ENCODE measurements at places on chromosomes 1 and 21.

- no peak for DNase-seq
Measured at GRCh38 chr1:119482517-119483425, 24.2 kb upstream of the HSD3B1 start.

DNA sequence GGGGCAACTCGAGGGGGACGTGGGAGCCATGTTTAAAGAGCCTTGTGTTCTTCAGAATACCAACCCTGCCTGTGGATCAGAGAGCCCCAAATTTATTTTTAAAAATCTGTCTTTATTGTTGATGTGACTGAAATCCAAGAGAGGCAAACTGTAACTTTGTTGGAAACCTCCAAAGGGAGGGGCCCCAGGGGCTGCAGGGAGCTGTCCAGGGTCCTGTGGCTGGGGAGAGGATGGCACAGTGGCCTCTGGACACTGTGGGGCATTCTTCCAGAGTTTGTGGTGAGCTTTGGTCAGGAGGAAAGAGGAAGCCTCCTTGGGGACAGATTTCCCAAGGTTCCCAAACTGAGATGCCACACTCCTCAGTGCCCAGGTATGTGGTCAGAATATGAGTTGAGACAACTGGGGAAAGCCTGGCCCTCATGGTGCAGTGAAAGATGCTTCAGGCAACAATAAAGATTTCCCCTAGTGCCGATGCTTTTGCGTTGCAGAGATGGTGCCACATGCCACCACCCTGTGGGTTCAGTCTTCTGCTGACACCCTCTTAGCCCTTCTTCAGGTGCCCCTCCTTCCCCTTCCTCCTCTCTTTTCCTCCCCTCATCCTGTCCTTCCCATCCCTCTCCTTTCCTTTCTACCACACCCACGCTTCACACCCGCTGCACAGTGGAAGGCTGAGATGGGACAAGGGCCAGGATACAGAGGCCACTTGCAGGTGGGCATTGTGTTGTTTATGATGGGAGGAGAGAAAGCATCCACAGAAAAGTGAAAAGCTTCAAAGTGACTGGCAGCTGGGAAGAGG lies 122.1 kb downstream of the UCK2 start:
- DNase-seq: no peak

DNA sequence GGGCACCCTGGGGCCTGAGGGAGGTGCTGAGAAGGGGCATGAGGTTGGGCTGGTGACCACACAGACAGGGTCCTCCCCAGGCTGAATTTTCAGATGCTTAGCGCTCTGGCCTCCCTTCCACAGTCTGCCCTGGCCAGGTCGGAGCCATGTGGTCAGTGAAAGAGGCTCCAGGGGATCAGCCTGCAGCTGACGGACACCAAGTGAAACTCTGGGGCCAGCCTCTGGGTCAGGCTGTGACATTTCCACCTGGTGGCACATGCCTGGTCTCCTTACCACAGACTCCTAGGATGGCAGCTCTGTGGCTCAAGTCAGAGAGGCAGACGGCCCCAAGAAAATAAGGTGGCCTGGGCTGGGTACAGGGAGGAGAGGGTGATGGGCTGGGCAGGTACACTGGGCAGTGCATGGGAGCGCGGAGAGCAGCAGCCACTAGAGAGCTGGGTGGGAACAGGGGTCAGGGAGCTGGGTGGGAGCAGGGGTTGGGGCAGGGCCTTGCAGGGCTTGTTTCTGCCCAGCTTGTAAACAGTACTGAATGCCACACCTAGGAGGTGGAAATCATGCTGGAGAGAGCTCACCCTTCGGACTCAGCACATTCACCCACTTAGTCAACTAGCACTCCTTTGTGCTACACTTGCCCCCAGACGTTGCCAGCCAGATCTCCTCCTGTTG lies 20.7 kb upstream of the ADARB1 start:
- DNase-seq: no peak

DNA sequence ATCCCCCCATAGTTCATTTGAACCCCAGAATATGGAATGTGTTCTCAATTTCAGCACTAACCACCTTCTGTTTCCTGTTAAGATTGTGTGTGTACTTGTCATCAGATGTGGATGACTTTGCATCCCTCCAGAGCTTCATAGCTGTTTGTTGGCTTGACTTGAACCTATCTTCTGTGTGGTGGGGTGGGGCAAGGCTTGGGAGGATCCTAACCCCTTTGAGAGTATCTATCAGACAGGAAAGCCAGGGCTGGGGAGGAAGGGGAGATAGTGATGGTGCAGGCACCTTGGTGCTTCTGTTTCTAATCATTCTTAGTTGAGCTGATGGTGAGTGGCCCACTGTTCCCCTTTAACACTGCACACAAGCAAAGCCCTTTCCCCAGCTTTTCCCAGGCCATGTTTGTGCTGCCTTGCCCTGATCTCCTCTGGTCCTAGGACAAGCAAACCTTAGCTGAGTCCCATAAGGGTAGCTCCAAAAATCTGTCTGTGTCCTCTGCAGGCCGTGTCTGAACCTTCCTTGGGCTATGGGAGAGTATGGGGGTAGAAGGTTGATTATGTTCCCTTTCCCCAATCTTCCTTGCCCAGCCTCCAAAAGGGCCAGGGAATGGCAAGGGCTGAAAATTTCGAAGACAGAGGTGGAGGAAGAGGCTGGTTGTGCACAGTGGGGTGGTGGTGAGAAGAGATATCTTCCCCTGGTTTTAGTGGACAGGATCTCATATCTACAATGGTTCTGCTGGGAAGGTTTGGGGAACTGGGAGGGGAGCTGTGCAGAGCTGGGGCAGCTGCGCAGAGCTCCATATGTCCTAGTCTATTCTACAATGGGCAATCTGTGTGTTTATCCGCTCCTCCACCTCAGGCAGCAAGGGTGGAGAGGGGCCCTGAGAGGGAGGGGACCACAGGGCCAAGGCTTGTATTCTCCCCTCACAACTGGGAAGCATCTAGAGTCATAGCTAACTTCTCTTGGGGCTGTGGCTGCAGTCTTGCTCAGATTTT lies 1.4 kb downstream of the NHLH1 start:
- no peak for DNase-seq

DNA sequence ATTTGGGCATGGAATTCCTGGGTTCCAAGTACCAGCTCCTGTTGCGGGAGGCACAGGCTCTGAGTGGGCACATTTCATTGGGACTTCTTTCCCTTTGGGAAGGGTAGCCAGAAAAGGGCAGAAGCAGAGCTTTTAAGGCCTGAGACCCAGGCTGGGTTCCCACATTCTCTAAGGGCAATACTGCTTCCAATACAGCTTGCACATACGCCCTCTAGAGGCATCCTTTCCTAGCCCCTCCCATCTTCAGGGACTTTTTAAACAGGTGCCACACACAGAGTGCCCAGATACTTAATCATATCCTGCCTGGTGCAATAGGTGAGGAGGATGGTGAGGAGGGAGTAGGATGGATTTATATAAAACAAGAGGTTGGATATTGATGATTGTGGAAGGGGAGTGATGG lies 5.7 kb downstream of the GPR88 start:
- no peak for DNase-seq

DNA sequence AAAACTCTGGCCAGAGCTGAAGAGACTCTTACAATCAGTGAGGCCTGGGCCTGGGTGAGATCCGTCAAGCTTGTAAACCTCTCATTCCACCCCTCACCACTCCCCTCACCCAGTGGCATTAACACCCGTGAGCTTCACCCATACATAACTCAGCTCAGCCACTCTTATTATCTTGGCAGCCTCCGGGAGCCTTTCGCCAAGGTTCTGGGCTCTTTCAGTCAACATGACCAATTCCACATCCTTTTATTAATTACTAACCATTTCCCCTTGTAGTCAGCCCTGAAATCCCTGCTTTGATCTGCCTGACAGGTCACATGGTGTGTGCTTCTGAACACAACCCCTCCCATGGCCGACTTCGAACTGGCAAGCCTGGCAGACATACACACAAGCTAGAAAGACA lies 134.8 kb downstream of the SETD4 start:
- no peak for DNase-seq

- DNase-seq: no peak
Measured at GRCh38 chr1:241503444-241503843, 16.1 kb downstream of the FH start.

GRCh38 chr1:45437323-45437722 lies 53.6 kb downstream of the TESK2 start:
- no peak for DNase-seq

DNA sequence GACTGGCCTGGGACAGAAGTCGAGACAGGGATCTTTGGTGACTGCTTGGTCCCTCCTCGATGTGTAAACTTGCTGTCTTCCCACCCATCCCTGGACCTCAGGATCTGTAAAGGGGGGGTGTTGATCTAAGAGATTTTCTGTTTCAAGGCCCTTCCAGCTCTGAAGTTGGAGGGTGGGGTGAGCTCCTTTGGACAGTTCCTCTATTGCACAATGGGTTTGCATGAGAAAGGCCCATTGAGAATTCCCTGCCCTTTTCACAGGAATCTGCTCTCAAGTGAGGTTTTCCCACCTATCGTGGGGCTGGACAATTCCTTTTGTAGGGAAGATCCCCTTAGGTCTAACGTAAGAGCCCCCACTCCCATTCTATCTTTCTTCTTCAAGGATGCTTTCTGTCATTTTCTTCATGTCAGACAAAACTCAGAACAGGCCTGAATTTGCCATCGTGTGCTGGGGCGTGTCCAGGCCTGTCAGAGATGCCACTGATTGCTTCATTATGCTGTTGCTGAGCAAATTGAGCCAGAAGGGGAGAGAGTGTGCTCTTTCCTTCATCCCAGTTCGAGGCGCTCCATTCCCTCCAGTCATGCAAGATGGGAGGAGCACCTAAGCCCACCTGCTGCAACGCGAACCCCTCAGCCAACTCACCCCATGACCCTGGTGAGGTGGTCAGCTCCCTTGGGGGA lies 149.9 kb upstream of the IGSF21 start:
- no peak for DNase-seq

DNA sequence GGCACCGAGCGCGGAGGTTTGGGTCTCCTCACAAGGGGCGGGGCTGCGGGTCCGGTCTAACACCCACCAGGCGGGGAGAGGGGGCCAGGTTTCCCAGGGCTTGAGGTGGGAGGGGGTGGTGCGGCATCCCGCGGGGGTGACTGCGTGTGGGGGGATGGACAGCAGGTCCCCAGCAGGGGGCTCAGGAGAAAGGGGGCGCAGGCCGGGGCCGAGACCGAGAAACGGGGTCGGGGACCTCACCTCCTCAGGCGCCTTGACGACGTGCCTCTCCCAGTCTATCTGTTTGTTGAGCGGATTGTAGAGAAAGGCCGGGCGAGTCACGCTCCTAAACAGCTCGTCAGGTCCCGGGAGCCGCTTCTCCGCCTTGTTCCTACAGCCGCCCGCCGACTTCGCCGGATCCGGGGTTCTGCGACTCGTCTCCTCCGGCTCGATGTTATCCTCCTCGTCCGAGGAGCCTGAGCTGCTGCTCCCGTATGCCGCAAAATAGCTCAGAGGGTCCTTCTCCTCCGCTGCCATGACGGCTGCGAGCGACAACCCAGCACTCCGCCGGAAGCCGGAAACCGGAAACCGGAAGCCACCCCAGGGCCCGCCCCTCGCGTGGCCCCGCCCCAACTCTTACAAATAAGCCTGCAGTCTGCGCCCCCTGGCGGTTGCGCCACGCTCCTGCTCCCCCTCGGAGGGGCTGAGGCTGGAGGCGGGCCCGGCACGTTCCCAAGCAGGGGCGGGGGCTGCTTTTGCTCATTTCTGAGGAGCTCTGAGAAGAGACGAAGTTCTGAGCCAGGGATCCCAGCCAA lies at the start of gene C1orf52:
Gene C1orf52, minus strand, starts transcription at position 545 of the 794 bp plus-strand sequence. Its CDS starts 29 bp downstream, at position 516.
- DNase-seq: peak; percentile 83

DNA sequence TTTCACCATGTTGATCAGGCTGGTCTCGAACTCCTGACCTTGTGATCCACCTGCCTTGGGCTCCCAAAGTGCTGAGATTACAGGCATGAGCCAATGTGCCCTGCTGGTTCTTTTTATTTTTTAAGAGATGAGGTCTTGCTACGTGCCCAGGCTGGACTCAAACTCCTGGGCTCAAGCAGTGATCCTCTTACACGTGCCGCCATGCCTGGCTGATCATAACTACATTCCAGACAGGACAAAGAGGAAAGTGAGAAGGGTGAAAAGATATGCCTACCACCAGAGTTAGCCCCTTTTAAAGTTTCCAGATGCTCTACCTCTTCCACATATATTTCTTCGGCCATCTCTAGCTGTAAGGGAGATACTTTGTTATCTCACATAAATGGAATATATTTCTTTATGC lies 79.7 kb upstream of the SOX13 start:
- DNase-seq: no peak

DNA sequence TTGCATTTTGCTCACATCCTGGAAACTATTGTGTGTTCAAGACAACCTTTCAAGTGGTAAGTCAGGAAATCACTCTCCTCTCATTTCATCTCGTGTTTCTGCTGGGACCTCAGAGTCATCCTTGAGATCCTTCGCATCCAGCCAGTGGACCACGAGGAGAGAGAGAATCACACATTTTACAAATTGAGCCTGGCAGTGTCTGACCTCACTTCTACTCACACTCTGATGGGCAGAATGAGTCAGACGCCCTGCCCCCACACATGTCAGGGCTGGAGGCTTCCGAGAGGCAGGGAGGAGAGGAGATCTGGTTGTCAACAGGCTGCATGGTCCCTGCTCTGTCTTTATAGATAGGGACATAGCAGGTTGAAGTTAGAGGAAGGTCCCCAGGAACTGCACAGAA lies 509.7 kb downstream of the AJAP1 start:
- DNase-seq: no peak

DNA sequence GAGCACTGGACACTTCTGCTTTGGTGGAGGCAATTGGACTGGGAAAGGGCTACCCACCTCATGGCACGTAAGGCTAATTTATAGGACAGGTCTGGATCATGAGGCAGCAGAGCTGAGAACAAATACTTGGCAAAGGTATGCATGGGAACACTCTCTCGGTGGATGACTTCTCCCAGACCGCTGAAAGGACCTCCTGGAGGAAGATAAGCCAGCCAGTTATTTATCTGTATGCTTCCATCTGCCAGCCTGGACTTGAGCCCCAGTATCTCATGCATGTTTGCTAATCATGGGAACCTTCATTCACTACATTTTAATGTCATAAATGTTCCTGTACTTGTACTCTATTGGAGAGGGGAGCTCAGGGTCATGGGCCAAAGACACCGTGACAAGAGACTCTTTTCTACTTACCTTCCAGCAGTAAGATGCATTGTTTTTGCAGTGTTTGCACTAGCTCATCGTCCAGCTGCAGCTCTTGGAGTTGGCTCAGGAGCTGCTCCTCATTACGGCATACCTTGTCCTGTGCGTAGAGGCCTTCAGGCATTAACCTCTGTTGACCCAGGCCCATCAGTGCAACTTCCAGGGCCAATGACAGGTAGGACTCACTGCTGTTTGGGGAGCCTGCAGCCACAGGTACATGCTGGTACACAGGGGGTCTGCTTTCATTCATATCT lies 23.7 kb downstream of the UROD start:
- no peak for DNase-seq

GRCh38 chr1:233304489-233305102 lies 9.1 kb upstream of the PCNX2 start:
- no peak for DNase-seq
